ENCODE measurements at places on chromosomes 1 and 21.

GRCh38 chr1:25033828-25034705 is 104.0 kb upstream of the RUNX3 start:
- DNase-seq: no peak

GRCh38 chr1:210093461-210093860 is 139.1 kb upstream of the SERTAD4 start:
- no peak for DNase-seq

- DNase-seq: no peak
These were observed 31.8 kb downstream of the FBXO2 start for GRCh38 chr1:11622398-11622797.

GRCh38 chr1:224431726-224432125 is 2.9 kb downstream of the WDR26 start:
- no peak for DNase-seq

DNA sequence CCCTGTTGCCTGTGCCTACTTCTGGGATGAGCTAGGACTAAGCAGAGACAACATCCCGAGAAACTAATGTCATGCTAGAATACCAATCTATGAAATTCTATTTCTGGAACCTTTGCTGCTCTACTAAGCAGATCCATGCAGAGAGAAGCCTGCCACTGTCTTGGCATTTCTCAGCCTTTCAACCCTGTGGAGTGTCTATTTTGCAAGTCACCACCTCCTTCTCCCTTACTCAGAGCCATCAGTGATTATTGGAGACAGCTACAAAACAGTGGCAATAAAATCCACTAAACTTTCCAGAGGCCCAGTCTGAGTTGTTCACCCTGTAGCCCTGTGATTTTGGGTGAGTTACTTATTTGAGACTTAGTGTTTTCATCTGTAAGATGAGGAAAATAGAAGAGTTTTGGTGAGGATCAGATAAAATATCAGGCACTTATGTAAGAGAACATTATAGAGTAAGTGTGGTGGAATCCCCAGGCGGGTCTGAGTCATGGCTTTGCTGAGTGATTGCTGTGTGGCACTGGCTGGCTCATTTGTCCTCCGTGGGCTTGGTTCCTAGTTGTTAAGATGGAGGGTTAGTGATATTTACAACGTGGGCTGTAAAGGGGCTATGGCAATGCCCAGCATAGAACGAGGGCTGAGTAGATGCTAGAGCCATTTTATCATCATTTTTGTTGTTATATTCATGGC is 61.1 kb downstream of the FMN2 start:
- DNase-seq: no peak

All from NCI-H2081 treated with DMSO at 0.1 percent for 48 hours (cell line).